ENCODE measurements at places on chromosomes 1 and 21.

GRCh38 chr1:44654621-44655187 is 19.6 kb downstream of the TMEM53 start:
- no peak for DNase-seq

DNA sequence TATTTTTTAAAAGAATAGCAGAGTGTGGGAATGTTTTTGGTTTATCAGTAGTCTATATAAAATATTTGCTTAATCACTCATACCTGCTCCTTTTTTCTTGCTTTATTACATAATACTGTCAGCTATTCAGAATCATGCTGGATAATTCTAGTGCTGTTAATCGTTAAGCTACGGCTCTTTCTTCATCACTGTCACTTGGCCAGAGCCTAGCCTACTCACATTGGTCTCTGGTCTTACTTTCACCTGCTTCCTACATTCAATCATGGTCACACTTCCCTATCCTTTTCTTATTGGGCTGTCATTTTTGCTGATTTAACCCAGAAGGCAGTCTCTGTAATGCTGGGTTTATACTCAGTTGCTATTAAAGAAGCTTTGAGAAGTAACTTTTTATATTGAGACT is 2.5 kb downstream of the KLHL20 start:
- DNase-seq = no peak

DNA sequence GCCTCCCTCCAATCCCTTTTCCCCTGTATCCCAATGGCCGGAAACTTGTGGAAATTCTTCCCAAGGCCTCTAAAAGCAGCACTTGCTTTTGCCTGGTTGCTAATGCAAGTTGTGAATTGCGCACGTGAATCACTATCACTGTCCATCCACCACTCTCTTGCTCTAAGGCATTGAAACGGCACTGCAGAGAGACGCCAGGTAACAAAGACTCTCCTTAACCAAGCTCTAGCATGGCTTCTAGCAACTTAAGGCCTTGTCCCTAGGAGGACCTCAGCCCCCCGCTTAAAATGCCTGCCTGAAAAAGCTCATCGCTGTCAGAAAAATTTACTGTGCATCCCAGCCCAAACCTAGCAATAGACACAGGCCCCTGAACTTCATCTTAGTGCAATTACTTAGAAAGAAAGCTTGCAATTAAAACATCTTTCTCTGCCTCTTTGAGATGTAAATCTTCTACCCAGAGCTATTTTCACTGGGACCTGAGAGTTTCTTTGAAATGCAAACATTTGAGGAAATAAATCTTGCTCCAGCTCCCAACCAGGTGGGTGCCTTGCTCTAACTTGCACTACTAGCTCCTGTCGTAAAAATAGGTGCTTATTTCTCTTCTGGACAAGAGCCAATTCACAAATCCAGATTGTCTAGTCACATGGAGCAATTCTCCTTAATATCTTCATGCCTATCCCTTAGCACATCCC is 32.9 kb upstream of the ITLN2 start:
- no peak for DNase-seq

- no peak for DNase-seq
These were observed 47.6 kb downstream of the APP start for GRCh38 chr21:26123012-26123411.

GRCh38 chr1:18481190-18481920 is 625 bp downstream of the KLHDC7A start:
- no peak for DNase-seq

DNA sequence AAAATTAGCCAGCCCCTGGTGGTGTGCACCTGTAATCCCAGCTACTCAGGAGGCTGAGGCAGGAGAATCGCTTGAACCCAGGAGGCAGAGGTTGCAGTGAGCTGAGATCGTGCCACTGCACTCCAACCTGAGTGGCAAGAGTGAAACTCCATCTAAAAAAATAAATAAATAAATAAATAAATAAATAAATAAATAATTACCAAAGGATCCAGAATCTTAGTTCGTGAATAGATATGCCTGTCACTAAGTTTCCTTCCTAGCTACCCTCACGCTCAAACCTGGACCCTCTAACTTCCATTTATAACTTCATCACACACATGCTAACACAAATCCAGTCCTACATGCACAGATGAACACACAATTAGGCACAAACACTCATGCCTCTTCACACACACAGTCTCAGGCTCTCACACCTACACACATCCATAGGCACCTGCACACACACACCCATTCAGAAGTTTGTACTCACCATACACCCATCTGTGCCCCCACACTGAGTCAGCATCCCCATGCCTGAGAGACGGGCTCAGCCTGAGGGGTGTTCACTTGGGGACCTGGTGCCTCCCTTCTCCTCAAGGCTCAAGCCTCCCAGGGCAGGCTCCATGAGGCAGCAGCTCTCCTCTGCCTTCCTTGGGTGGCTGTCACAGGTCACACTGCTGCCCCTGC is 61.5 kb downstream of the LACTBL1 start:
- DNase-seq = no peak

- peak; percentile 60 for DNase-seq
These were observed 66.7 kb downstream of the XCL1 start for GRCh38 chr1:168643152-168643551.

DNA sequence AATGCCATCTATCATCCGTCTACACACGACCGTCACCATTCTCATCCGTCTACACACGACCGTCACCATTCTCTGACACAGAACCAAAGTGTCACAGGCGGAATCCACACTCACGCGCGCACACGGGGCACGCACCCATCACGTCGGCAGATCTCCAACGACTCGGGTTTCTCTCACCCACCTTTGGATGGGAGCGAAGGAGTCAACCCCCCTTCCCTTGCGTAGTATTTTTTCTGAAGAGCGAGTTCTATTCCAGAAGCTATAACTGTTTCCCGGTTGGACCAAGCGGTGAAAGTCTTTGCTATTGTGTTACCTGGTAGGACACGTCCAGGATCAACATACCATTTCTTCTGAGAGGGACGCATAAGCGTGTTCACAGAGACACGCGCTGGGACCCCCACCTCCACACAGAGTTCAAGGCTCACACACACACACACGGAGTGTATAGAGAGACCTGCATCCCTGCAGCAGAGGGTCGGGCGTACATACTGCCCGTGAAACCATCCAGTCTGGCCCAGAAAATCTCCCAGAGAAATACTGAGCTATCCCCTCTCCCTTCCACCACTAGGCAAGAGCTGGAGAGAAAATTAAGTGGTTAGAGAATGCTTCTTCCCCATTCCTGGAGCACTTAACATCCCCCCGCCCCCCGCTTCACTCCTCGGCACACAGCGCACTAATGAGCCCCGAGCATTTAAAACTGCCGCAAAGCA is 741 bp downstream of the DUSP10 start:
- peak; percentile 24 for DNase-seq

DNA sequence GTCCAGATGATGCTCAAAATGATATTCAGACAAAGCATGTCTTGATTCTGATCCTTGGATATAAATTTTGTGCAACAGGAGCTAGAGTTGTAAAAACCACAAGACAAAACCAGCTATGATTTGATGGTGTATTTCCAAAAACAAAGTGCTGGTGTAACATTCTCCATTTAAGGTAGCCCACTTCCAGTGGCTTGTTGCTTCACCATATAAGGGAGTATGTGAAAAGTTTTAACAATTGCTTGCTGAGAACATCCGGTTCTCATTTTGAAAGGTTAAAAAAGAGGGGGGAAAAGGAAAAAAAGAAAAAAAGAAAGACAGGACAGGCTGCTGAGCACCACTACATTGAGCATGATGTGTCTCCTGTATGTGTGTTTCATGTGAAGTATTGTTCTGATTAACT is 123.6 kb downstream of the MACF1 start:
- DNase-seq = no peak

DNA sequence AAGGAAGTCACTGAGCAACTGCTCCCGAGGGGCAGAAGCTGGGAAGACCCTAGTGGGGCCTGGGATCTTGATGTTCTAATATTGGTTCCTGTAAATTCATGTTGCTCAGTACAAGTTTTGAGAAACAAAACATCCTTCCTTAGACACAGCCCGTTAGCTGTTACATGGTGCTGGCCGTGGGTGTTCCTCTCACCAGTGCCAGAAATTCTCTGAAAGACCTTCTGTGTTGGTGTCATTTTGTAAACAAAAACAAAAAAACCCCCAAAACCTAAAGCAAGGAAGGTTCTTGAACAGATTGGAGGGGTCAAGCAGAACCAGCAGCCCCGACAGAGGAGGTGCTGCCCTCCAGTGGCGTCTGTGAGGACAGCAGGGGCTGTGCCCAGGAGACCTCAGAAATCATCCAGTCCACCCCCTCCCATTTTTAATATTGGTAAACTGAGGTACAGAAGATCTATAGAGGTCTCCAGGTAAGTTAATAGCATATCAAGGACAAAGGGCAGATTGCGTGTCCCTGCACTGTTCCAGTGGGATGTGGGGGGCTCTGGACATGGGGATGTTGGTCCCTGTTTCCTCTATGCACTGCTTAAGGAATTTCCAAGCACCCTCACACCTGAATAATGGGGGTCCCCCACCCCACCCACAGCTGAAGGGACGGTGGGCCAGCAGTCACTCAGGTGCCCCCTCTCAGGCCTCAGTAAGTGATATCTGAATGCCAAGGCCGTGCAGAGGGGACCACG is 38.2 kb downstream of the SLC2A7 start:
- DNase-seq = peak; percentile 52

GRCh38 chr1:213138892-213139291 is 87.9 kb downstream of the RPS6KC1 start:
- peak; percentile 32 for DNase-seq

- DNase-seq = no peak
These were observed 14.2 kb upstream of the PCBP3 start for GRCh38 chr21:45629046-45629981.

- peak; percentile 80 for DNase-seq
These were observed 24.1 kb upstream of the ZNF436 start for GRCh38 chr1:23393706-23394105.

GRCh38 chr1:226674892-226675714 is 64.0 kb downstream of the ITPKB start:
- DNase-seq = no peak

DNA sequence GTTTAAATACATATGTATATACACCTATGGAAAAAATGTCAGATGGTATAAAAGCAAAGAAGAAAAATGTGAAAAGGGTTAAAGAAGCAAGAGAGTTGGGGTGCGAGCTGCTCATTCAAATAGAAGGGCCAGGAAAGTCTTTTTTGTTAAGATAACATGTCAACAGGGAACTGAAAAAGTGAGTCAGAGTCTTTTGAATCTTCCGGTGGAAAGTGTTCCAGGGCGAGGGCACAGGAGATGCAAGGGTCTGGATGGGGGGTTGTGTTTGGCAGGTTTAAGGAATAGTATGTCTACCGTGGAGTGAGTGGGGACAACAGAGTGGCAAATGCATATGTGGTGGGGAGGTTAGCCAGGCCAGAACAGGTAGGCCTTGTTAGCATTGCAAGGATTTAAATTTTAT is 22.2 kb upstream of the GNG12 start:
- DNase-seq = peak; percentile 21

- DNase-seq = peak; percentile 92
These were observed 55.4 kb upstream of the HOOK1 start for GRCh38 chr1:59759156-59759925.

DNA sequence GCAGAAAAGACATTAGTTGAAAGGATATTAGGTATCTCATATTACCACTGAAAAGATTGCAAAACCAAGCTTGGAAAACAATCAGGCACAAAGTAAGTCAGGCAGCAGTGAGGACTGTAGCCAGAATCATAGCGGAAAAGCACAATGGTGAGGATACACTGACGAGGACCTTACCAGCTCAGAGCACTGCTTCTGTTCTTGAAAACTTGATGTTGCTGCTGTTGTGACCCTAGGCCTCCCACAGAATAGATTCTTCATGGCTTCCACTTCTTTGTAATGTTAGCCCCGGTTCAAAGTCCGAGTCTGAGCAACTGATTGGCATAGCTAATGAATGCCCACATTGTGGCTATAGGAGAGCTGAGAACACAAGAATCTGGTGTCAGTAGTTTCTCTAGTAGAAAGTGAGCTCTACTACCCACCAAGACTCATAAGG is 45.2 kb upstream of the LRRC8C start:
- no peak for DNase-seq

DNA sequence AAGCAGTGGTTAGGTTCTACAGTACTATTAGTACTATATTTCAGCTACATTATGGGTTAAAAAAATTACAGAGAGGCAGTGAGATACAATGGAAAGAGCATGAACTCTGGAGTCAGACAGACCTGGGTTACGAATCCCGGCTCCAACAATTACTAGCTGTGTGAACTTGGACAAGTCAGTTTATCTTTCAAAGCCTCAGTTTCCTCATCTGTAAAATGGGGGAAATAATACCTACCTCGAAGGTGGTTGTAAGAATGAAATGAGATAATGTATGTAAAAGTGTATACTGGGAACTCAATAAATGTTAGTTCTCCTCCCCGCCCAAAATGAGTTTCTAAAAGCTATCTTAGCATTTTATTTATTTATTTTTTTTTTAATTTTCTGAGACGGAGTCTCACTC is 59.5 kb downstream of the PRPF38A start:
- DNase-seq = no peak

- no peak for DNase-seq
These were observed 3.1 kb downstream of the LCE3D start for GRCh38 chr1:152577168-152577567.

DNA sequence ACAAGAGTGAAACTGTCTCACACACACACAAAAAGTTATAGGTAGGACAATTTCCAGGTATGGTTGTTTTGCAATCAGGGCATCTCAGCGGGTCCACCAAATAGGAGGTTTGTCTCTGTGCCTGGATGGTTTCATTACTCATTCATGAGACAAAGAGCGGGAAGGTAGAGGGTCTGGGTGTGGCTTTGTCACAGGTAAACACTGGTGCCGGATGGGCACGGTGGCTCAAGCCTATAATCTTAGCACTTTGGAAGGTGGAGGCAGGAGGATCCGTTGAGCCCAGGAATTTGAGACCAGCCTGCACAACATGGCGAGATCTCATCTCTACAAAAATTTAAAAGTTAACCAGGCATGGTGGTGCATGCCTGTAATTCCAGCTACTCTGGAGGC is 16.3 kb upstream of the ERVH48-1 start:
- DNase-seq = no peak

DNA sequence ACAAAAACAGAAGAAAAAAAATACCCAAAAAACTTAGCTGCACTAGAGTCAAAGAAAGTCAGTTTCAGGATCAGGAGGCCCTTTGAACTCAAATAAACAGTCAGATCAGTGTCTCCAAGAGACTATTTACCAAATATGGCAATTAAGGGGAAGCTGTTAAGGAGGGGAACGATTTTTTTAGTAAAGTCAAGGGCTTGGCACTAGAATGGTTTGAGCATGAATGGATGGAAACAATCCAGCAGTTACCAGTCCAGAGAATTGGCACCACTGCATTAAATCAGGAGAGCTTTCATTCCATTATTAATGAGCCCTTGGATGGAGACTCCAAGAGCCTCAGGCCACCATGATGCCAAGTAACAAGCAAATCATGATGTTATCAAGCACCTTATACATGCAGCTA is 7.2 kb downstream of the TRAPPC3 start:
- DNase-seq = no peak
